ENCODE measurements at places on chromosomes 5 and 9.

DNA sequence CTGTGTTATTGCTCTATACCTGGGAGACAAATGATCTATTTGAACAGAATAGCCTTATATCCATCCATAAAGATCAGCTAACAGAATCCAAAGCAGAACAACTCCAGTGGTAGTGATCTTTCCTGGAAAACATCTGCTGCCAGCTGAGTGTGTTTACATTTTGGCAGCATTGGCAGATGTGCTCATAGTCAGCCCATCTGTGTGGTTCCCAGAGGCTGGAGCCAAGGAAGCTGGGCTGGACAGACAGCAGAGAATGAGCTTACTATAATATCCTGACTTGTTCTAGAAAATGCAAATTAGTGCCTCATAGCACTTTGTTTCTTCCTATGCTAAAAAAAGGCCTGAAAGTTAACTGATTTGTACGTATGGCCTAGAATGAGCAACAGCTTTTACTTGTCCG is 99.7 kb downstream of the ST8SIA4 start:
- DNase-seq: no peak

DNA sequence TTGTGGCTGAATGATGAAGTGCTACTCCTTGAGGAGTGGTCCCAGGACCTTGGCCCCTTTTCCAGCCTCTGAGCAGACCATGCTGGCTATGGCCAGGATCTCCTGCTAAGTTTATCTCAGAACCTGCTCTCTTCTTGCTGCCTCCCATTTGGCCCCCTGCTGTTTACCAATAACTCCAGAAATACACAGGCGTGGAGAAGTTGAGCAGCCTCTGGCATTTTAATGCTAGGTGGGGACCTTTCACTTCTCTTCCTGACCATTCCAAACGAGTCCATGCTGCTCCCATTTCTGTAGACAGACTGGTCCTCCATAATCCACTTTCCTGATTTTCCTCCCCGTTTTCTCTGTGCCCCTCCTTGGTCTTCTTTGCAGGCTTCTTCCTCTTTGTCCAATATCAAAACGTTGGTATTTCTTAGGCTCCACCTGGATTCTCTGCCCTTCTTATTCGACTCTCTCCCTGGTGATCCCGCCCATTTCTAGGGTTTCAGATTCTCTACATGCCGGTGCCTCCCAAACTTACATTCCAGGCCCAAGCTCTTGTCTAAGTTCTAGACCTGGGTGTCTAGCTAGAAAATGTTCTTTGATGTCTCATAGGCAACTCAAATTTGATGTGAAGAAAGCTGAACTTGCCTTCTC is 33.4 kb upstream of the TNFAIP8 start:
- DNase-seq: no peak

DNA sequence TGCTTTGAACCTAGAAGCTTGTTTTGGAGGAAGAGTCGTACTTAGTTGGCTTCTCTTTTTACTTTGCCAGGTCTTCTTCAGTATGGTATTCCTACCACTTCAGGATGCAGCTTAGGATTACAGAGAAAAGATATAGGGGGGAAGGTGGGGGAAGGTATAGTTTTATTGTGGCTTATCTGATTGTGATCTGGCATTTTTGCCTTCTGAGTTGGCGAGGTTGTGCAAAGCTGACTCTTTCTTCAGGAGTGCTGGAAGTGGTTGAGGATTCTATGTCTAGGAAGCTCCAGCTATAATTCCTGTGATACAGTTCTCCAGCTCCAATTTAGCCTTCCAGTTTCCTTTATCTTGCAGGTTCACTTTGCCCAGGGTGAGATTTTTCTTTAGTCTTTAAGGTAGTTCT is 7.0 kb downstream of the CDC42SE2 start:
- DNase-seq: no peak

- DNase-seq: no peak
Measured at GRCh38 chr5:74396913-74397622, 243.5 kb downstream of the ENC1 start.

- DNase-seq: no peak
Measured at GRCh38 chr5:131684595-131684994, 49.6 kb upstream of the RAPGEF6 start.

DNA sequence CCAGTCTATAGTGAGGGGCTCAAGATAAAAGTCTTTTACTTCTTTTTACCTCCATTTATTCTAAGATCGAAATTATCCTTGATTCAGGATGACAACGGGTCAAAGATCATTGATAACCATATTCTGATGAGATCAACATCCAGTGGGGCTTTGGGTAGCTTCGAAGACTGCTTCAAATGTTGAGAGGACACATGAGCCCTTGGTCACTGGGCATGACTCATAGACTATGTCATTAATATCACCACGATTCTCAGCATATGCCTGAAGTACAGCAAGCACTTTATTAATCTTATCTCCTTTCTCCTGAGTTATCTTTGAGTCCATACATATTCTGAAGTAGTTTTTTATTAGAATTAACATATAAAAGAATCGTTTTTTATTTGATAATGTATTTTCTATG is 117.1 kb upstream of the DAB2 start:
- no peak for DNase-seq

DNA sequence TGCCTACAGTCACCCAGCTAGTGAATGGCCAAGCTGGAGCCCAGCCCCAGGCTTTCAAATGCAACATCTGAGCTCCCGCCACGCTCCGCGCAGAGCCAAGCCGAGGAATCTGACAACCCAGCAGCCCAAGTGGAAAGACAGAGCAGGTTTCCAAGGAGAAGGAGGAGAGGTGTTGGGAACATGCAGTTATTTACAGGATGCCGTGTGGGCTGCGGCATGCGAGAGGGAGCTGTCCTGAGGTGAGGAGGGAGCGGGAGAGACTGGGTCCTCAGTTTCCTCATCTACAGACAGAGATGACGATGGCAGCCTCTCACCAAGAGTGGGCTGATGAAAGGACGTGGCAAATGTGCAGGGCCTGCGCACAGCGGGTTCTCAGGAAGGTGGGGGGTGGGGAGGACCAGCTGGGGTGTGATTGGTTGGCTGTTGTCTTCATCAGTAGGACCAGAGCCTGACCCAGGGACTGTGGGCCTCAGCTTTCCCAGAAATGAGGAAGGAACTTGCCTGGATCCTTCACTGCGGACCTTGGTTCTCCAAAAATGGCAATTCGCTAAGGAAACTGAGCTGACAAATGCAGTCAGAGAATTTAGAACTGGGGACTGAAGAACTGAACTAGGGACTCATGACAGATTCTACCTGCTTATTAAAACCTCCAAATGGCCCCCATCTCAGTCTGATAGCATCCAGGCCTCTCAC is 14.8 kb upstream of the CPLX2 start:
- no peak for DNase-seq

DNA sequence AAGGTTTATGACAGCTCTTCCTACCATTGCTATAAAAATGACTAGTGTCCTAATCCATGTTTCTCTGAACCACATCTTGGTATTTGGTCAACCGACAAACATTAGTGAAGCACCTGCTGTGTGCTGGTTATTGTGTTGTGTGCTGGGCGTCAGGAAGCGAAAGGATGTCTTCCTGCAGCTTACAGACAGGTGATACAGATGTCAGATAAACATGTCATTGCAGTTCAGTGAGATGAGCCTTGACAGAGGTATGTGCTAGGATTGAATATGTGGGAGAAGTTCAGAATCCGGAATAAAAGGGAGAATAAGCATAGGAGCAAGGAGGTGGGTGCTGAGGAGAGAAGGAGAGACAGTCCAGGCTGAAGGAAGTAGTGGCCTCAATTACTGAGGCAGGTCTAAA is 20.3 kb upstream of the CTNNA1 start:
- no peak for DNase-seq

DNA sequence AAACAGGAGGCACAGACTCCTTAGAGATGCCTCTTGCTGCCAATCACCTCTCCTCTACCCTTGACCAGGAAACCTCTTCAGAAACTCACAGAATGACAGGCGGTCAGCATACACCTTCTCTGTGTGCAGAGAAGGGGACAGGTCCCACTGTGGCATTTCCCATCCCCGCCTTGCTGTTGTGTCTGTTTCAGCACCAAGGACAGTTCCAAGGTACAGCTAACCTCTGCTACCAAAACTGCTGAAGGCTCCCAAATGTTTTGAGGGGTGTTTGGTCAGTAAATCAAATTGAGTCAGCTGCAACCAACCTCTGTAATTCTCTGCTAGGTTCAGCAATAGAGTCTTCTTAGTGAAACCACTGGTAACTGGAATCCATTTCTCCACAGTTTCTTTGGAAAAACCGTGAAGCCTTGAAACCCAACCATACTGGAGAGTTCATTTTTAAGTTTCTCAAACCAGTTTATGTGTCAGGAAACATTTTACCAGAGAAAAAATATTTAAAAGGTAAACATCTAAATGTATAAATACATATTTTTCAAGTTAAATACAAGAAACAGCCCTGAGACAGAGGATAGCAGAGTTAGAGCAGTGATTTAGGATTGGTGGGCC is 122.0 kb downstream of the DRD1 start:
- DNase-seq: no peak

- DNase-seq: no peak
Measured at GRCh38 chr5:56686337-56687195, 128.8 kb upstream of the MAP3K1 start.

DNA sequence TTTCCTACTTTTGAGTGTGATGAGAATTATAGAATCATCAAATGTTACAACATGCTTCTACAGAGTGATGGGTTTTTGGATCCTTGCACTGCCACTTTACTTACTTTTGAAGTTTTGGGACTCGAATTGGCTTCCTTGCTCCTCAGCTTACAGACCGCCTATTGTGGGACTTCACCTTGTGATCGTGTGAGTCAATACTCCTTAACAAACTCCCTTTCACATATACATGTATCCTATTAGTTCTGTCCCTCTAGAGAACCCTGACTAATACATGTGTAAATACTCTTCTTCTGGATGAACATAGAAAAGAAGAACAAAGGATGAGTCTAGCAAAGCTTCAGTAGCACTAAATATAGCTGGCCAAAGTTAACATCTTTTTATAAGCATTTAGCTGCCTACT is 98.7 kb upstream of the PDE4D start:
- no peak for DNase-seq

DNA sequence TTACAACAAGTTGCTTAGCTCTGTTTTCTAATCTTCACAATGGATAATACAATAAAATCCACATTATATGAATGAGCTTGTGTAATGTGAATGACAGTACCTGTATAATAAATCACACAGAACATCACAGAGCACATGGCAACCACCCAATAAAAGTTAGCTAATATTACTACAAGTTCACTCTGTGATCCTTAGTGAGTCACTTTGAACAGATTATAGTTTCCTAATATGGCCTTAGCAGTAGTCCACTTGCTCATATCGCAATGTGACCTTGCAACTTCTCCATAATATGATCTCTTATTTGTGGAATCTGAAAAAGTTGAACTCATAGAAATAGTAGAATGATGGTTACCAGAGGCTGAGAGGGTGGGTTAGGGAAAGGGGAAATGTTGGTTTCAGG is 361.3 kb downstream of the PTPRD start:
- DNase-seq: no peak

DNA sequence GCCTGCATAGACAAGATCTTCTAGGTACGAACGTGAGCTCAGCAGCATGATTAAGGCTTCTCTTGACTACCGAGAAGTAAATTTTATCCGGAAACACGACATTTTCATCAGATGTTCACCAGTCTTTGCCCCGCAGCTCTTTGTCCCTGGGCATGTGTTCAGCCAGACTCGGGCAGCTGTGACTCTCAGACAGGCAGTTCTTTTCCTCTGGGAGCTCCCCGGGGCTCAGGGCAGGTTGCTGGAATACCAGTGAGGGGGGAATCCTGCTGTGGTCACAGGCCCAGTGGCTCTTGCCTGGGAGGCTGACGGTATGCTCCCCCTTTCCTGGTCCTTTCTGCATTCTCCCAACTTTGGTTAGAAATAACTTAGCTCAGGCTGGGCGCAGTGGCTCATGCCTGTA is 186.1 kb downstream of the GNA14 start:
- DNase-seq: no peak

GRCh38 chr5:125575891-125576505 is 829.6 kb upstream of the ZNF608 start:
- DNase-seq: no peak

DNA sequence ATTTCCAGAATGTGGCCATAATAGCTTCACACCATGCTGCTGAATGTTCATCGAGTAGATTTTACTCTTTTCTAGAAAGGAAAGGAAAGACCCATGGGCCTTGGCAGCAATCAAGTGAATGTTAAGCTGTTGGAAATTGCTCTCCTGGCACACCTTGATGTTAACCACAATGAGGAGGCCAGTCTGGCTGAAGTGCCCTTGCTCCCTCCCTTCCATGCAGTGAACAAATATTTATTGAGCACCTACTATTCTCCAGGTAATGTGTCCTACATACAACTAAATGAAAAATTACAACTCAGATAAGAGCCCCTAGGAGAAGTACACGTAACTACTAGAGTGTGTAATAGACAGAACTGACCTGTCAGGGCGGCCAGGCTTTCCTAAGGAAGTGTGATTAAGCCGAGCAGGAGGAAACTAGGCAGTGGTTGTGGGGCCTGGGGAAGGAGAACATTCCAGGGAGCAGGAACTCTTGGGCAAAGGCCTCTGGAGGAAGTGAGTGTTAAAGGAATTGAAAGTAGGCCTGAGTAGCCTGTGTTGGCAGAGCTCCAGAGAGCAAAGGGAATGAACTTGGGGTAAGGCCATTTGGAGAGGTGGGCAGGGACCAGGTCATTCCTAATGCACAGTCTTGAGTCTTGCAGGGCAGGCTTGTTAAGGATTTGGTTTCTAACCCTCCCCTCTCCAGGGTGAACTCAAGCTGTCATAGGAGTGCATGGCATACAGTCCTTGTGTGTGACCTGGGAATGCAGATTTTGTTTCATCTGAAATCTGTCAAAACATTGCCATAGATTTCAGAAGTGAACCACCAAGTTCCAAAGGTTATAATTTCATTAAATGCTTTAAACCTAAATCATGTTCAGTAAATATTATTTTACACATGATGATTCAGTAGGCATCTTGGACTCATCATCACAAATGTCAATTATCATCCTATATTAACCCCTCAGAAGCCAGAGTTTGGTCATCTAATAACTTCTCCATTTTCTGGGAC is 9.0 kb upstream of the ZSWIM6 start:
- DNase-seq: no peak

- DNase-seq: no peak
Measured at GRCh38 chr5:38184627-38185026, 73.7 kb upstream of the EGFLAM start.

- no peak for DNase-seq
Measured at GRCh38 chr5:133777951-133778350, 165.6 kb upstream of the FSTL4 start.

GRCh38 chr5:72300590-72301339 is 19.3 kb downstream of the MRPS27 start:
- DNase-seq: no peak

DNA sequence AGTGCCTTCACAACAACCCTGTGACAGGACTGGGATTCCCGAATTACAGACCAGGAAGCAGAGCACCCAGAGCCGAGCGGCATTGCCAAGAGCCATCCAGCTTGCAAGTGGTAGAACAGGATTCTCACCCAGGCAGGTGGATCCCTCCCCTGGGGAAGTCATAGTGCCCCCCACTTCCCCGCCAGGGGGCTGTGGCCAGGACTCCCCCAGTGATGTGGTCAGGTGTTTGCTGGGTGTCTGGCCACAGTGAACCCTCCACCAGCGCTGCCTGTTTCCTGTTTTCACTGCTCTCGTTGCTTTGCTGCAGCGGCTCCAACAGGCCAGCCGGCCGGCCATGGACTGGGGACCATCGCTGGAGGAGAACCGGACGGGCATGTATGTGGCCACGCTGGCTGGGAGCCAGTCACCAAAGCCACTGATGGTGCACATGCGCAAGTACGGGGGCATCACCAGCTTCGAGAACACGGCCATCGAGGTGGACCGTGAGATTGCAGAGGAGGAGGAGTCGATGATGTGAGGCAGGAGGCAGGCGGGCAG is 19.3 kb downstream of the SLC6A7 start:
- no peak for DNase-seq

- no peak for DNase-seq
Measured at GRCh38 chr9:6779417-6780241, 21.9 kb downstream of the KDM4C start.

- DNase-seq: no peak
Measured at GRCh38 chr9:93365427-93366118, 85.9 kb upstream of the FAM120A start.

Measured in activated CD8-positive, alpha-beta memory T cell treated with anti-CD3 and anti-CD28 coated beads for 1 hour (primary cell).